Stimulated activated CD8-positive, alpha-beta memory T cell treated with anti-CD3 and anti-CD28 coated beads, Interleukin-7, amount 100 ng/mL, for 4 hours (primary cell): ENCODE measurements at places on chromosomes 12 and 14.

DNA sequence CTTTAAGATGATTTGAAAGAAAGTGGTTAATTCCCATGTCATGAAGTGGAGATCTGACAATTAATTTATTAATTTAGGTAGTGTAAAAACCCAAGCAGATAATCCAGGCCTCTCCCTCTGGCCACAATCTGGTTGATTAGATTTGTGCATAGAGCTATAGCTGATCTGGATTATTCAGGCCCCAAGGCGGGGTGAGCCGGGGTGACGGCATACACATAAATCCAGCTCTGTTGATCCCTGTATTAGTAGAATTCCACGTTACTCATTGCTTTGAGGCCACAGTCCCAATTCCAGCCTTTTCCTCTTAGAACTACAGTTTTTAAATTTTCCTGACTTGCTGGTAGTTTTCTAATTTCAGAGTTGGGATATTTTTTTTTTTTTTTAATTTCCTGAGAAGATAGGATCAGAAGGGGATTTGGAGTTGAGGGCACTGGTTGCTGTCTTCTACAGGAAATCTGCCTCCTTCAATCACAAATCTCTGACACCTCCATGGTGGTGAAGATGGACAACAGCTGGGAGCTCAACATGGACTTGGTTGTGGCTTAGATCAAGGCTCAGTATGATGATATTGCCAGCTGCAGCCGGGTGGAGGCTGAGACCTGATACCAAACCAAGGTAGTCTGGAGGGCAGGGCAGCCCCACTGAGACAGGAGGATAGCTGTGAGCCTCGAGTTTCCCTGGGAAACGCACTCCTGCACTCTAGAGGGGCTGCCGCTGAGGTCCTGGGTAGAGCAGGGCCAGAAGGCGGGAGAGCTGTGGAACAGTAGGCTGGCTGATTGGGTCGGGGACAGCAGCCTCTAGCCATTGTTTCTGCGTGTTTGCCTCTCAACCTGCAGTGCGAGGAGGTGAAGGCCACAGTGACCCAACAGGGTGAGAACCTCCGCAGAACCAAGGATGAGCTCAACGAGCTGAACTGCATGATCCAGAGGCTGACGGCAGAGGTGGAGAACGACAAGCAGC, 19.4 kb downstream of the KRT85 start:
- no peak for DNase-seq

- no peak for DNase-seq
Measured at GRCh38 chr12:10084733-10085132, 14.1 kb downstream of the CLEC1A start.

DNA sequence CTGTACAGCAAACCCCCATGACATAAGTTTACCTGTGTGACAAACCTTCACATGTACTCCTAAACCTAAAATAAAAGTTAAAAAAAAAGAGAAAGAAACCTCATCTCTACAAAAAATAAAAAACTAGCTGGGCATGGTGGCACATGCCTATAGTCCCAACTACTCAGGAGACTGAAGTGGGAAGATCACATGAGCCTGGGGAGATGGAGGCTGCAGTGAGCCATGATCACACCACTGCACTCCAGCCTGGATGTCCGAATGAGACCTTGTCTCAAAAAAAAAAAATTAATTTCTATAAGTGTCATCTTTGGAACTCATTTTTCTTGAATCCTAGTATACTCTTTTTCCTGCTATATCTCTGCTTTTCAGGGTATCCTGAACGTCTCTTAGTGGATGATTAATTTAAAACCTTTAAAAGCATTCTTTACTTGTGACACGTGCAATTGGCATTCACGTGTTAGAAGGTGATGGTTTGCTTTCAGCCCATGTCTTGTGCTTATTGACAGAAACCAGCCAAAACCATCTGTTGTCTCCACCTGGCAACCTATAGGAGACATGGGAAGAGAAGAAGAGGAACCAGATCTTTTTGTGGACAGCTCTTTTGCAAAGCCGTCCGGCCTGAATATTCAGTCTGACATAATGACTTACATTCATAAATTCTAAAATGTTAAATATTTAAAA, 30.6 kb upstream of the PPFIBP1 start:
- no peak for DNase-seq

DNA sequence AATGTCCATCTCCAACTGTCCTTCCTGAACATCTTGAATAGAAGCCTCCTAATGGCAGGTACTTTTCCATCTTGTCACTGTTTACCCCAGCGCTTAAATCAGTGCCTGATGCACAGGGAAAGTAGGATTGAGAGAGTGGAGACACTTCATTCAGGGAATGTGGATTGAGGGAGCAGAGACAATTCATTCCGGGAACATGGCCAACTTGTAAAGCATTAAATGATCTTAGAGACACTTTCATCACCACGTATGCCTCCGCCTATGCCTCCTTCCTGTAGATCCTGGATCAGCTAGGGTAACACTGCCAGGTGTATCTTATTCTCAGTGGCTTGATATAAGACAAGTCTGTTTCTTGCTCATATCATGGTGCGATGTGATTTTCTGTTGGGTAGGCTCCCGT, 67.6 kb upstream of the CSRP2 start:
- no peak for DNase-seq

DNA sequence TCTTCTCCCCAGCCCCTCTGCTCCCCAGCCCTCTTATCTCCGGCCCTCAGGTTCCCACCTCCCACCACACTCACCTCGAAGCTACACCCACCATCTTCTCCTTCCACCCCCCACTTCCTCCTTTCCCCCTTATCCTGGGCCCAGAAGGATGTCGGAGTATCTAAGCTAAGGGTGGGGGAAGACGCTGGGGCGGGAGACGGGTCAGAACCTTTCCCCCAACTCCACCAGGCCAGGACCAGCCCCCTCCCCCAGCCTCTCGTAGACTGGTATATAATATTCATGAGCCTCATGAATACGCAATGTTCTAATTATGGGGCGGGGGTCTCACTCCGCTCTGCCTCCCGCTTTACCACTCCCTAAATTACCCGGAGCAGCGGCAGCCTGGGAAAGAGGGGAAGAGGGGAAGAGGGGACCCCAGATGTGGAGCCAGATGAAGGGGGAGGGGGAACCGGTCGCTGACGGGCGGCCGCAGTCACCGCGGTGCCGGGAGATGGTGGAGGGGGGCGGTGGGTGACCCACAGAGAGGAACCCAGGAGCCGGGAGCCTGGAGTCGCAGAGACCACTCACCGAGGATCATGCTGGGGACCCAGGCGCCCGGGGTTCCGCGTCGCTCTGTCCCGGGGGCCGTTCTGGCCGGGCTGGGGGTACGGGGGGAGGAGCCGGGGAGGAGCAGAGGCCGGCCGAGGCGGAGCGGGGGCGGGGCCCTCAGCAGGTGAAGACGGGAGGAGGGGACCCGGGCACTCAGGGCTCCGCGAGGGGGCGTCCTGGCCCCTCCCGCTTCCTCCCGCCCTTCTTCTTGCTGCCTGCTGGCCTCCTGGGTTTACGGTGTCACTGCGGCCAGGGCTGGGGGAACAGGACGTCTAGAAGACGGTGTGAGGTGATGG, 6.4 kb upstream of the ZNF385A start:
- peak; percentile 40 for DNase-seq

GRCh38 chr14:103318750-103319419, 15.2 kb upstream of the EIF5 start:
- DNase-seq = no peak

DNA sequence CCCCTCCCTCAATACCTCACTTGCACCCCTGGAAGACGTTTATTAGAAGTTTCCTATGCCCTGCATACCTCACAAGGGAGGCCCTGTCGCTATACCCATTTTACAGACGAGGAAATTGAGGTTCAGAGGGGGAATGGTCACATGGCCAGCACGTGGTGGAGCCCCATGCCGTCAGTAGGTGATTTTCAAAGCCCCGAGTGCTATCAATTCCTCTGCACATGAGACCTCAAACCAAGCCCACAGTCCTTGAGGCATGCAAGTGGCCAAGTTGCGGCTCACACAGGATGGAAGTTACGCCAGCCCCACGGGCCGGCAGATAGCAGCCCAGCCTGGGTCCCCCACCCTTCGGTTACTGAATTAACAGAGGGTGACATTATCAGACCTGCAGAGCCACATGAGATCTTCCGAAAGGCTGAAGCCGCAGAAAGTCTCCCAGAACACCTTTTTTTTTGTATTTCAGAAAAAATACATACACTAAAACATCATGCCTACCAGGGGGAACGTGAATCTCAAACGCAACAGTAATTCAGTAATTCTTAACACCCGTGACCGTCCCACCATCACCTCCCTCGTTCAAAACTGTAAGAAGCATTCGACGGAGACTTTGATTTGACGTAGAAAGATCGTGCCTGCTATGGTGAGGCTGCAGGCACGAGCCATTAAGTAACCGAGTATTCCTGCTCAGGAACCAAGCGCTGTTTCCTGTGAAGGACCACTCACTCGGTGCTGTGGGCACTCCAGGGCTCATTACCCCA, 129.0 kb downstream of the RFLNA start:
- DNase-seq = peak; percentile 50

DNA sequence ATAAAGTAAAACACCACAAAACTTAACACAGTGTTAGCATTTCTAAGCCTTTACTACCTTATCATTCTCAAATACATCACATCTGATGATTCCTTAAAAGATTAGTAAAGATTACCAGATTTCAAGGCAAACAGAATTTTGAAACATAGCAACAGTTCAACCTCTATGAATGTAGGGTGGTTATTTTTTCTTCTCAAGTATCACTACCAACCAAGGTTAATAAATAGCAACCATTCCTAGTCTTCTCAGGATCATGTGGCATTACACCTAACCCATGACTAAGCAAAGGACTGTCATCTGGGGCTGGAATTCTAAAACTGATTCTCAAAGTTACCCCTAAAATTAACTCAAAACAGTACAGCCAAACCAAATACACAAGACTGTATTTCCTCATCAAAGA, 39.4 kb upstream of the CSRNP2 start:
- DNase-seq = no peak

- DNase-seq = no peak
Measured at GRCh38 chr12:111298582-111299436, 70.1 kb downstream of the PHETA1 start.

GRCh38 chr14:98945611-98946570, 326.1 kb downstream of the BCL11B start:
- no peak for DNase-seq

DNA sequence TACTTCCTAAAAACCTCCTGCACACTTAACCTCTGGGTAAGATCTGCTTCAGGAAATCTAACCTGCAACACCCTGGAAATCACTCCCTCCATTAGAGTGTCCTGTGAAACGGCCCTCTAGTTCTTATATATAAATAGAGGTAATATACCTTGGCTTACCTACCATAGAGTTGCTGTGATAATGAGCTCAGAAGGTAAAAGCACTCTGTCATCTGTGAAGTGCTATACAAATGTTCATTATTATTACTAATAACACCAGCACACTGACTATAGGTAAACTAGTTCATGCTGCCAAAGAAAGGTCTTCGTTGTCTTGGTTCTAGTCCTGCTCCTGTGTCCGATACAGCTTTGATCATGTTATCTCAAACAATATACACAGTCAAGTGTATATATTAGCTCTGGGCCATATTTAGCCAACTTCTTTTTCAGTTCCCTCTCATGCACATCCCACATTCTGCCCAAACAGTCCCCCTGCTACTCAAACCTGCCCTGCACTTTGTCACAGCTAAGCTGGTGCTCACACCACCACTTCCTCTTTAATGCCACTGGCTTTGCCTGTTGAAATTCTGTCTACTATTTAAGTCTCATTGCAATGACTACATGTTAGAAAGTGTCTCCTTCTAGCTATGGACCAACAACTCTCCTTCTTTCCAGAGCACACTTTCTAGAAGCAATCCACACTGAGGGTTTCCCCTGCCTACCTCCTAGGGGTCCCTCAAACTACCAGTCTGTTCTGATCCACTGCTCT, 5.1 kb downstream of the E2F7 start:
- DNase-seq = no peak

DNA sequence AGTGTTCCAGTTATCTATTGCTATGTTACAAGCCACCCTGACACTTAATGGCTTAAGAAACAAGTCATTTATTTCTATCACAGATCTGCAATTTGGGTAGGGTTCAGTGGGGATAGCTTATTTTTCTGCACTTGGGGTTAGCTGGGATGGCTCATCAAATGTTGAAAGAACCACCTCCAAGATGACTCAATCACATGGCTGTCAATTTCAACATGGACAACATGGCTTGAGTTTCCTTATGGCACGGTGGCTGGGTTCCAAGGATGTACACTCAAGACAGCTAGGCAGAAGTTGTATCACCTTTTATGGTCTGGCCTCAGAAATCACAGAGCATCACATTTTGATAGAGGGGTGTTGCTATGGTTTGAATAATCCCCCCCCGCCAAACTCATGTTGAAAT, 24.5 kb upstream of the IGF1 start:
- no peak for DNase-seq

GRCh38 chr12:123602651-123603195, 824 bp downstream of the DDX55 start:
- DNase-seq = no peak

DNA sequence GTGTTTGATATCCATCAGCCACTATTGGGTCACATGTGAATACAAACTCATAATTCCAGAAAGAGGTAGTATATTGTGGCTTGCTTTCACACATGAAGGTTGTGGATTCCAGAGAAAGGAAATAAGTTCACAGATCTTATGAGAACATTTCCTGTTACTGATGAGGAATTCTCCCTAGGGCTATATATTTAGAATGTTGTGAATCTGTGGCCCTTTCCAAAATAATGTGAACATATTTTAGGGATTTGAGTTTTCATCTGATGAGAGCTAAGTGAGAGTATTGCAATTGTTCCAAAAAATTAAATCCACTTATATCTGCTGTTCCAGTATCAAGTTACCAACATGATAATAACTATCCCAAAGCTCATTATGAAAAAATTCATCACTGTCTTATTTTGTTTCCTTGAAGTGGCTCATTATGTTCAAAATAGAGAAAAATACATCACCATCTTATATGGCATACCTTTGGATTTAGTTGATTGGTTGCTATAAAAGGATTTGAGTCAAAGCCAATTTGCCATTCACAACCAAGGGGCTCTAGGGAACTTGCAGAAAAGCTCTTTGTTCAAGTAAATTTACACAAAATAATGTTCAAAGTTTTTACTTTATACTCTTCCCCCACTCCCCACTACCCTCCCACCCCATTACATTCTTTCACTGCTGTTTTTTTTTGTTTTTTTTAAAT, 76.3 kb downstream of the MYRFL start:
- no peak for DNase-seq

DNA sequence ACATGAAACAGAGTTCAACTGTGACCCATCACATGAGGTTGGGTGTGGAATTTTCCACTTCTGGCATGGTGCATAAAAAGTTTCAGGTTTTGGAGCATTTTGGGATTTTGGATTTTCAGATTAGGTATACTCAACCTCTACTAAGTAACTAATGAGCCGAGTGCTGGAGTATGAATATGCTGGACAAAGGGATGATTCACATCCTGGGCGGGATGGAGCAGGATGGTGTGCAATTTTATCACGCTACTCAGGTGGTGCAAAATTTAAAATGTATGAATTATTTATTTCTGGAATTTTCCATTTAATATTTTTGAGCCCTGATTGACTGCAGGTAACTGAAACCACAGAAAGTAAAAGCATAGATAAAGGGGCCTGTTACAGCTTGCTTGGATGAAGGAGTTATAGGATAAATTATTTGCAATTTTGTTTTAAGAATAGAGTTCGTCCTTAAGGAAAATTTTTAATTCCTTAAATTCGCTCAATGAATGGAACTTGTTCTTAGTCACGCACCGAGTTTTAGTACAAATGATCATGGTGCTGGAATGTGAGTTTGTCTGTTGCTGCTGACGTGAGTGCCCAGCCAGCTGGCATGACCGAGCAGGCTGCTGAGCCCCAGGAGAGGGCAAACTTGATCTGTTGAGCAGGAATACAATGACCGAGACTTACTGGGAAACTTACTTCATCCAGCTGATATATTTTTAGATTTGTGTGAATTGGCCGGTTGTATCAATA, 176.3 kb downstream of the ESR2 start:
- DNase-seq = no peak

GRCh38 chr14:21308132-21308478, 28.2 kb downstream of the RPGRIP1 start:
- no peak for DNase-seq
